ENCODE measurements at places on chromosomes 5 and 9. TPM values are rescaled to one million over a fixed set of nuclear protein-coding genes. Genes with fewer than 3 reads are reported as not detected.

Gene NUTM2F
- polyA plus RNA-seq: not detected

Gene PCDHB16
- 0.72 TPM for polyA plus RNA-seq

Gene PCDHAC2
- 0.25 TPM for polyA plus RNA-seq

Gene SPATA31C1
- not detected for polyA plus RNA-seq

Gene FBLL1
- polyA plus RNA-seq: 0.25 TPM

Gene SELENOP
- polyA plus RNA-seq: 442 TPM

Gene CDO1
- 65.9 TPM for polyA plus RNA-seq

Gene RALGPS1
- 0.56 TPM for polyA plus RNA-seq

Gene TUSC1
- polyA plus RNA-seq: 29.5 TPM

Gene NR5A1
- polyA plus RNA-seq: not detected

Gene KCNV2
- not detected for polyA plus RNA-seq

Gene PCDHGC4
- polyA plus RNA-seq: 0.15 TPM

Gene CCDC192
- not detected for polyA plus RNA-seq

Gene AIF1L
- polyA plus RNA-seq: 46.2 TPM

Gene IL33
- polyA plus RNA-seq: 27.8 TPM

Gene EPB41L4B
- polyA plus RNA-seq: 34.7 TPM

Gene F12
- 2.0 TPM for polyA plus RNA-seq

Gene SPINK6
- 0.42 TPM for polyA plus RNA-seq

Gene LECT2
- polyA plus RNA-seq: not detected

Gene PAEP
- polyA plus RNA-seq: not detected

Gene ZNF879
- 0.90 TPM for polyA plus RNA-seq

Gene SPATA6L
- 1.2 TPM for polyA plus RNA-seq

Data from adipose tissue (tissue), 3 donors.